Fibroblast of skin of left quadriceps (primary cell): ENCODE measurements at places on chromosomes 5 and 9.

GRCh38 chr5:58378613-58379390 lies 81.1 kb downstream of the PLK2 start:
- no peak for DNase-seq

DNA sequence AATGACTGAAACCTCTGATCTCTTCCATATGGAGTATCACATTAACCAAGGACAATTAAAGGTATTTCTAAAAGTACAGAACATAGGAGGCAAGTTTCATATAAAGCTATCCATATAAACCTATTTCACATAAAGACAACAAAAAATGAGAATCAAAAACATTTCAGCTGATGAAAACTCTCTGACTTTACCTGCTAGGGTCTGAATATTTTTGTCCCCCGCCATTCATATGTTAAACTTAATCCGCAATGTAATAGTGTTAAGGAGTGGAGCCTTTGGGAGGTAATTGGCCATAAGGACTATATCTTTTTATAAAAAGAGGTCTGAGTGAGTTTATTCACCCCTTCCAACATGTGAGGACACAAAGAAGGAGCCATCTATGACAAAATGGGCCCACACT lies 788.5 kb downstream of the DTWD2 start:
- no peak for DNase-seq

GRCh38 chr5:43097701-43098449 lies 22.8 kb upstream of the ZNF131 start:
- no peak for DNase-seq

- DNase-seq, result no peak
Observed at GRCh38 chr9:23586906-23587305, 239.1 kb downstream of the ELAVL2 start.

DNA sequence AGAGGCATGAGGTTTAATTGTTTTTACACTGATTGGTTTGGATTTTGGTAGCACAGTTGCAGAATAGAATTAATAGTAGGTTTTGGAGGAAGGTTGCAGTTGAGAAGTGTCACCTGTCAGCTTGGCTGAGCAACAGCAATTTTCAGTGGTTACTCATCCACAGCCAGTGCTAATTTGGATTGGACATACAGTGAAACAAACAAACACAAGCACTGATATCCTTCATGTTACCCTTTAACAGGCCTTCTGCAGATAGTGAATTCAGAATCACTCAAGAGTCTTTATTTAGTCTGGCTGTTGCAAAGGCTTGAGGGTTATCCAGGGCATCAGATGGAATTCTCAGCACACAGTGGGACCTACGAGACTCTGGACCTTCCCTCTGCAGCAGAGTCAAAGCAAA lies 31.8 kb upstream of the POU4F3 start:
- no peak for DNase-seq

DNA sequence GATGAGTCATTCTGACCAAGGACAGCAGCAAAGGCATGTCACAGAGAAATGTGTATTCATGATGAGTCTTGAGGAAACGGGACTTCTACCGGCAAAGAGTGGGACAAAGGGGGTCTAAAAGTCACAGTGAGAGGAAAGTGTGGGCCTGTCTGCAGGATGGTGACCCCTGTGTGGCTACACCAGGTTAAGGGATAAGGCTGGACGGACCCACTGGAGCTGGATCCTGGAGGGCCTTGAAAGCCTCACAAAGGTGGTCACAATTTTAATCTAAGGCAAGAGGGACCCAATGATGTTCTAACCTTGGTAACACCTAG lies 176.5 kb downstream of the CDK5RAP2 start:
- DNase-seq, result no peak

- no peak for DNase-seq
Observed at GRCh38 chr5:131615957-131616356, 19.1 kb downstream of the RAPGEF6 start.

GRCh38 chr9:34630402-34631154 lies 1.7 kb upstream of the ARID3C start:
- DNase-seq, result no peak
